ENCODE measurements at places on chromosomes 3 and 15.

DNA sequence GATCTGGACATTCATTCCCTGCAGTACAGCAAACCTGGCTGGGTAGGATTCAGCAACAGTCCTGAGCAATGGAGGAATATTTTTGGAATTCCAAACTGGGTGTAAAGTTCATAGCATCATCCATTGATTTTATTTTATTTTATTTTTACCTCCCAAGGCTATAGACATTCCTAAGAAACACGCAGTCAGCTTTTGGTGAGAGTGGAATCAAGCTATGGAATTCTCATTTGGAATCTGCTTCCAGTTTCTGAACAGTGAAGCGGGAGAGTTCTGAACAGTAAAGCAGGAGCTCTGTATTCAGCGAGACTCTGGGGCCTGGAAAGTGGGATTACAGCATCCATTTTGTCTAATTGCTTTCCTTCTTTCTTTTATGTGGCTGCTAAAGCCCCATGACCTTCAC is 1.4 kb upstream of the PDZRN3 start:
- no peak for DNase-seq

GRCh38 chr3:124747111-124747981 is 17.1 kb downstream of the UMPS start:
- DNase-seq = no peak

GRCh38 chr15:82110144-82110543 is 64.3 kb upstream of the MEX3B start:
- no peak for DNase-seq

DNA sequence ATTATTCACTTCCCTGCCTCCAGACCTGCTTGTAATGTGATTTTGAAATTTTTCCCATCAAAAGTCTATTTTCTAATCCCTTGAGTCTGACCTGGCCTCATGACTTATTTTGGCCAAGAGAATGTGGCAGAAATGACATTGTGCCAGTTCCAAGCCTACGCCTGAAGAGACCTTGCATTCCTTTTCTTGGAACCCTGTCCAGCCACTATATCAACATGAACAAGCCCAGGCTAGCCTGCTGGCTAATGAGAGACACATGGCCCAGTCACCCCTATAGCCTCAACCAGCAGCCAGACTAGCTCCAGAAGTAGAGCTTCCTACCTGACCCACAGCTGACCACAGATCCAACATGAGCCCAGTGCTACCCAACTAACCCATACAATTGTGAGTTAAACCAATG is 121.1 kb upstream of the ACP3 start:
- DNase-seq = no peak

DNA sequence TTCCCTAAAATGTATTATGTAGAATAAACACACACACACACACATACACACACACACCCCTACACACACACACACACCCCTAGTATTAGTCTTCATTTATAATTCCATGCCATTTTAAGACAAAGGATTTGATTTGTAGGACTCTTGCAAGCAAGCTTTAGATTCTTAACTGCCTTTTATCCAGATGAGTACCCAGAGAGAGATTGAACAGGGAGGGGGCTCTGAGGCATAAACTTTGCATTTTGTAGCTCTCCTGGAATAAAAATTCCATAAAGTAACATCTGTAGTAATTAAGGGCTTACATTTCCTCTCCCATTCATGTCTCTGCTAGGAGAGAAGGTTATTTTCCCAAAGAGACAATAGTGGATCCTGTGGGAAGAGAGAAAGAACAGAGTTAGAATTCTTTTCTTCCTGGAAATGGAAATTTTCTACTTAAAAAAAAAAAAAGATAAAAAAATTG is 479.4 kb downstream of the RBMS3 start:
- DNase-seq = no peak

DNA sequence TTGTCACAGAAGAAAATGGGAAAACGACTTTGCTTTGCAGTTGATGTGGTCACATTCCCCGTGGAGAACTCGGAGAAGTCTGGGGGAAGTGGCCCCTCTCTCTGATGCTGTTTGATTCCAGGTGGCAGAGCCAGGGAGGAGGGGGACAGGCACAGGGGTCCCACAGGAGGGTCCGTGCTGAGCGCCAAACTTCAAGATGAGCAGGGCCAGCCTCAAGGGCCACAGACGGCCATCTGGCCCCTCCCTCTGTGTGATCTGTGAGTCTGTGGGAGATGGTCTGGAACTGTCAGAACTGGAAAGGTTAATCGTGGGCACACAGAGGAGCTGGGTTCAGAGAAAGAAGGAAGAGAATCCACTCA is 23.1 kb upstream of the CORO2B start:
- no peak for DNase-seq

DNA sequence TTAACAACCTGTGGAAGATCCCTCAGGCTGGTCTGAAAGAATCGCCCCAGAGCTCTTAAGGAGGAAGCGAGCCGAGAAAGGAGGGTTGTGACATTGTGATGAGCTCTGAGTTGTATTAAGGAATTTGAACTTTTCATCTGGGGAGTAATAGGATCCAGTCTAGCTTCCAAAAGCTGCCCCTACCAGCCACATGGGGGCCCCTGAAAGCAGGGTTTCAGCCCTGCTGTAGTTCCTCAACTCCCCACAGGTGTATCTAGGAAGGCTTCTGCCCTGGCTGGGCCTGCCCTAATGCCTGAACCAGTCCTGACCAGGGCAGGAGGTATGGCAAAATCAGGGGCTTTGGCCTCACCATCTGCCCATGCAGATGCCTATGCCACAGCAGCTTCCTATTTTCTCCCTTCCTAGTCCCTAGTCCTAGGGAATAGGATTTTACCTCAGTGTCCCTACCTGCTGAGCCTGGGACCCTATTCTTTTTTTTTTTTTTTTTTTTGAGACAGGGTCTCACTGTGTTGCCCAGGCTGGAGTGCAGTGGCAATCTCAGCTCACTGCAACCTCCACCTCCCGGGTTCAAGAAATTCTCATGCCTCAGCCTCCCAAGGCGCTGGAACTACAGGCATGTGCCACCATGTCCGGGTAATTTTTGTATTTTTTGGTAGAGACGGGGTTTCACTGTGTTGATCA is 5.0 kb upstream of the AP3S2 start:
- DNase-seq = peak; percentile 44

DNA sequence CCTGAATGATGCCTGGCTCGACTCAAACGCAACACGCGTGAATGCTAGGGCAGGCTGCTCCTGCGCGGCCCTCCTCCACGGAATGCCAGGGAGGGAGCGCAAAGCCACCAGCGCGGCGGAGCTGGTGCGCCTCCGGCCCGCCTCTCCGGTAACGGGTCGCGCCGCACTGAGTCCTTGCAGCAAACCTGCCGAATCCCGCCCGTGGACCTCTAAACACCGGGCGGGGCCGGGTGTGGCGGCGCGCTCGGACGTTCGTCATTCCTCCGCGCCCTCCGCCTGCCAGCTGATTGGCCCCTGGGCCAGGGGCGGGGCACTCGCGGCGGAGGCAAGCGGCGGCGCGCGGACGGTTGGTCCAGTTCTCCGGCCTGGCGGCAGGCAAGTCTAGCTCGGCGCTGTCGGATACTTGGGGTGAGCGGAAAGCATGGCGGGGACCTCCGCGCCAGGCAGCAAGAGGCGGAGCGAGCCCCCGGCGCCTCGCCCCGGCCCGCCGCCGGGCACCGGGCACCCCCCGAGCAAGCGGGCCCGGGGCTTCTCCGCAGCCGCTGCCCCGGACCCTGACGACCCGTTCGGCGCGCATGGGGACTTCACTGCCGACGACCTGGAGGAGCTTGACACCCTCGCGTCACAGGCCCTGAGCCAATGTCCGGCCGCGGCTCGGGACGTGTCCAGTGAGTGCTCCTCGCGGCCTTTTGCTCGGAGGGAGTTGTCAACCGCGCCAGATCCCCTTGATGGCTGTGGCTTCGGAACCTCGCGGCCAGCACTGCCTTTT is at the start of gene ATRIP:
ATRIP (plus strand) TSS at position 313 of the 769 bp plus-strand sequence; CDS start at position 422, 109 bp downstream.
- DNase-seq = peak; percentile 90

DNA sequence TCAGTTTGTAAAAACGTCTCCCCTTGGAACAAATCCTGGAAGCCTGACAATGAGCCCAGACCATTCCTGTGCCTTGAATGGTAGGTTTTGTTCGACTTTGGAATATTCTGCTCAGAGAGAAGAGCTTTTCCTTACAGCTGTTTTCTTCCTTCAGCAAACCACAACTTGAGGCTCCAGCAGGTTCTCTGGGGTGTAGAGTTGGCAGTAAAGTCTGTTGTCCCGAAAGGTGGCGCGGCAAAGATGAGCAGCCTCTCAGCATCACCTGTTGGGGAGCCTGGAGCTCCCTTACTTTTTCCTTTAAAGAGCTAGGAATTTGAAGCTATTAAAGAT is 65.4 kb downstream of the BOC start:
- DNase-seq = no peak

GRCh38 chr3:65669163-65669875 is 369.4 kb downstream of the MAGI1 start:
- no peak for DNase-seq

GRCh38 chr15:90872486-90873184 is 4.2 kb downstream of the FURIN start:
- DNase-seq = peak; percentile 76

DNA sequence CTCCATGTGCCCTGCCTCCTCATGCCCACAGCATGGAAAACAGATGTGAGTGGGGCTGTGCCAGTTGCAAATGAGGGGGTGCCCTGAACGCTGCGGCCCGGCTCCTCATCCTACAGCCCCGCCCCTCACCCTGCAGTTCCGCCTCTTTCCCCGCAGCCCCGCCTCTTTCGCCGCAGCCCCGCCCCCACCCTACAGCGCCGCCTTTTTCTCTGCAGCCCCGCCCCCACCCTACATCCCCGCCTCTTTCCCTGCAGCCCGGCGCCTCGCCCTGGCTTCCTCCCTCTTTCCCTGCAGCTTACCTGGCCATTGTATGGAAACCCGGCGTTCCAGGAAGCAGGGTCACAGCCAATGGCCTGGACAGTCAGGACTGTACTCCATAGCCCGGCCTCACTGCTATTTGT is 284.9 kb downstream of the TLE3 start:
- no peak for DNase-seq

DNA sequence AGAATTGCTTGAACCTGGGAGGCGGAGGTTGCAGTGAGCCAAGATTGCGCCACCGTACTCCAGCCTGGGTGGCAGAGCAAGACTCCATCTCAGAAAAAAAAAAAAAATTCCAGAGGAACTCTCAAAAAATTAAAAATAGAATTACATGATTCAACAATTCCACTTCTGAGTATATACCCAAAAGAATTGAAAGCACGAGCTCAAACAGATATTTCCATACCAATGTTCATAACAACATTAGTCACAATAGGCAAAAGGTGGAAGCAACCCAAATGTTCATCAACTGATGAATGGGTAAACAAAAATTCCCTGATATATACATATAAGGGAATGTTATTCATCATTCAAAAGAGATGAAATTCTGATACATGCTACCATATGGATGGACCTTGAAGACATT is 16.9 kb upstream of the MORF4L1 start:
- DNase-seq = peak; percentile 45

- DNase-seq = no peak
These were observed 17.3 kb downstream of the AP3S2 start for GRCh38 chr15:89876396-89877082.

DNA sequence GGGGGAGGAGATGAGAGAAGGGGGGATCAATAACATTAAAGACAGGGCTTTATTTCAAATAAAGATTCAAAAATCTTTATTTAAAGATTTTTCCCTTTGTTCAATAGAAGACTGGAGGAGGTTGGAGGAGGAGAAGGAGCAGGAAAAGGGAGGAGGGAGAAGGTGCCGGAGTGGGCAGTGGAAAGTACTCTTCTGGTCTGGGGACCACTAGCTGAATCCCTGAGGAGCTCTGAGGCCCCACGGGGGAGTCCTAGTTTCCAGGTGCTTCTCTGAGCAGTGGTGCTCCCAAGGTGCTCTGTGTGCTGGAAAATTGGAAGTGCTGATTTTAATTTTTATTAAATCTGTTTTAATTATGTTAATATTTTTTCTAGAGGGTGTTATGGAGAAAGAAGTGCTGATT is 19.4 kb upstream of the SEMA4B start:
- DNase-seq = no peak

DNA sequence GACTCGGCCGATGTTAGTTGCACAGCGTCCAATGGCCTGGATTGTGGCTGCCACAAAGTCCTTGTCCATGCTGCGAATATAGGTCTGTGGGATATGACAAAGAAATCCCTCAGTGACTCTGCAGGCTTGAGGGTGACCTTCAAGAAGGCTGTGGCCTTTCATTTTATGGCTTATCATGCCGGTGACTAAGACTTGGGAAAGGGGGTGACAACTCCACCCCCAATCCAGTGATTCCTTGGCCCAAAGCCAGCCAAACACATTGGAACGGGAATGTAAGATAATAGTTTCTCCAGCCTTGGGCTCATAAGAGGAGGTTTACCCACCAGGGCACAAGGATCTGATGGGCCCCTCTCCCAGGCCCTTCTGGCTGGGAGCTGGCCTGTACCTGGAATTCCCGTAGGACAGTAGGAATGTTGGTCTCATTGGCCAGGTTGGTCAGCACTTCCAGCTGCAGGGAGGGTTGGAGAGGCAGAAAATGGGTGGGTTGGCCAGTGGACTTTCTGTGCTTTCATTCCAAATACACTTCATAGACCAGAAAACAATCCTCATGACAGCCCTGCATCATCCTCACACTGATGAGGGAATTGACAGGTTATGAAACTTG is 30.7 kb upstream of the CPEB1 start:
- DNase-seq = no peak

DNA sequence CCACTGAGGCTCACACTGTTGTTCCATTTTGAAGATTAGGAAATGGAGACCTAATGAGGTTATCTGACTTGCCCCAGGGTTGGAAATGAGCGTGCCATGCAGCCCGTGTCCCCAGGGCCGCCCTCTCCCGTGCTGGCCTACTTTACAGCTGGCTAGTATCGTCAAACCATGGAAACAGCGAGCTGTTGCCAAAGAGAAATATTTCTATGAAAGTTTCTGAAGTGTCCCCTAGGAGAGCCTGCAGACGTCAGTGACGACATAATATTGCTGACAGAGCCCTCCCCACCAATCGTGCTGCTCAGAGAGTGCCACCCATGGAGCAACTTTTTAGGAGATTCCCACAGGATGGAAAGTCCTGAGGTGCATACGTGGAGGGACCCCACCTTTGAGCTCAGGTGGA is 11.2 kb upstream of the FAM174B start:
- DNase-seq = no peak

DNA sequence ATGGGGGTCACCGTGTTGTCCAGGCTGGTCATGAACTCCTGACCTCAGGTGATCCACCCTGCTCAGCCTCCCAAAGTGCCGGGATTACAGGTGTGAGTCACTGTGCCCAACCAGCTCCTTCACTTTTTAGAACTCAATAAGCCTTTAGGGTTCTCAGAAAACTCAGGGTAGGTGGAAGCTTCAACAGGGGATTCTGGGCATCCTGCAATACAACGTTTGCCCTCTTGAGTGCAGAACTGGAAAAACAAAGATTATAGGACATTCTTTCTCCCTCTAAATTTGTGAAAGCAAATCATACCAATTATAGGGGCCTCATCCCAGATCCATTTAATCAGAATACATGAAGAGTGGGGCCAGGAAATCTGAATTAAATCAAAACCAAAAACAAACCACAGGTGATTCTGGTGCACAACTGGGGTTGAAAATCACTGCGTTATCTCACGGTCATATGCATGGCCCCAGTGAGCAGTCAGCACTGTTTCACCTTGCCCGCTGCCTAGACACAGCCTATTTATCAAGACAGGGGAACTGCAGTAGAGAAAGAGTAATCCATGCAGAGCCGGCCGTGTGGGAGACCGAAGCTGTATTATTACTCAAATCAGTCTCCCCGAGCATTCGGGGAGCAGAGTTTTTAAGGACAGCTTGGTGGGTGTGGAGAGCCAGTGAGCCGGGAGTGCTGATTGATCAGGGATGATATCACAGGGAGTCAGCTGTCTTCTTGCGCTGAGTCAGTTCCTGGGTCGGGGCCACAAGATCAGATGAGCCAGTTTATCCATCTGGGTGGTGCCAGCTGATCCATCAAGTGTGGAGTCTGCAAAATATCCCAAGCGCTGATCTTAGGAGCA is 58.4 kb downstream of the TMEM44 start:
- DNase-seq = peak; percentile 86

GRCh38 chr3:78757731-78758130 is 1010.1 kb downstream of the ROBO1 start:
- DNase-seq = no peak

Measured in EL (cell line).